Kidney capillary endothelial cell (primary cell): ENCODE measurements at places on chromosomes 16 and 17.

DNA sequence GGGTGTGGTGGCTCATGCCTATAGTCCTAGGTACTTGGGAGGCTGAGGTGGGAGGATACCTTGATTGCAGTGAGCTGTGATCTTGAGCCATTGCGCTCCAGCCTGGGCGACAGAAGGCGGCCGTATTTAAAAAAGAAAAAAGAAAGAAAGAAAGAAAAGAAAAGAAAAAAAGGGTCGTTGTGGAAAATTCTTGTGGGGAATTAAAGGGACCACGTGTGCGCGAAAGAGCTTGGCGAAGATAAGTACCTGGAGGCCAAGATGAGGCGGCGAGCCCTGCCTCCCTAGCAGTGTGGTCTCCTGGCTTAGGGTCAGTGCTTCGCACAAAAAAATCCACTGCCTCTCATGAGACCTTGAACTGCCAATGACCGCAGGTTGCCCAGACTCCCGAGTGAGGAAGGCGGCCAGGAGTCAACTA lies 728 bp upstream of the NMT1 start:
- no peak for DNase-seq

- no peak for DNase-seq
Observed at GRCh38 chr16:6247775-6248174, 1084.9 kb upstream of the RBFOX1 start.

DNA sequence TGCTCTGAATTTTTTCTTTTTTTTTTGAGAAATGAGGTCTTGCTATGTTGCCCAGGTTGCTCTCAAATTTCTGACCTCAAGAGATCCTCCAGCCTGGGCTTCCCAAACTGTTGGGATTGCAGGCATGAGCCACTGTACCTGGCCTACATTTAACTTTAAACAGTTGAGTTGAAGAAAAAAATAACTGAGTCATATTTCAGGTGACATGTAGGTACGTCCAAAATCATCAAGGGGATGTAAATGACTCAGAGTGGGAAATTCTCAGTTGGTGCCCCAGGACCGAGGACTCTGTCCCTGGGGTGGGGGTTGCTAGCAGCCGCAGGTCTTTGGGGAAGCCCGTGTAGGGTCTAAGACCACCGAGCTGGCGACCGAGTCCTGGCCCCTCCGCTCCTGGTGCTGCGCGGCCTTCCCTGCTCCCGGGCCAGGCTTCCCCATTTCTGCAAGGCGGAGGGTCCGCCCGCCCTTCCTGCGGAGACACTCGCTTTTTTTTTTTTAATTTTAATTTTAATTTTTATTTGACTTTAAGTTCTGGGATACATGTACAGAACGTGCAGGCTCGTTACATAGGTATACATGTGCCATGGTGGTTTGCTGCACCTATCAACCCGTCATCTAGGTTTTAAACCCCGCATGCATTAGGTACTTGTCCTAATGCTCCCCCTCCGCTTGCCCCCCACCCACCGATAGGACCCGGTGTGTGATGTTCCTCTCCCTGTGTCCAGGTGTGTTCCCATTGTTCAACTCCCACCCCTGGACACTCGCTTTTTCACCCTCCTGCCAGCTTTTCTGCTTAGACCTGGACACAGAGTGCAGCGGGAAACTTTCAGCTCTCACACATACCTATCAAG lies 12.7 kb upstream of the N4BP1 start:
- DNase-seq = no peak

DNA sequence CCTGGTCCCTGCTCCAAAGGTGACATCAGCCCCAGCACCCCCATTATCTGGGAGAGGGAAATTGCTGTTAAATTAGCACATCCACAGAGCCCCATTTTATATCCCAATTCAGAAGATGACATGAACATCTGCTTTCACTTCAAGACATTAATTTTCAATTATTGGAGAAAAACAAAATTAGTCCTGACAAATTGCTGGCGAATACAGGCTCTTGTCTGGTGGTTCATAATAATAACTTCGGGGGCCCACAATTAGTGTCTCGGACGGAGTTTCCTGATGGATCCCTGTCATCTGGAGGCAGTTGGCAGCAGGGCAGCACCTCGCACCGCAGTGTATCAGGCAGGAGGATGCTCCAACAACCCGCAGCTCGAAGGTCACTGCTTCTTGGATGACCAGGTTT lies 7.4 kb downstream of the ZNF423 start:
- no peak for DNase-seq

GRCh38 chr16:8253718-8254117 lies 336.6 kb downstream of the TMEM114 start:
- no peak for DNase-seq

DNA sequence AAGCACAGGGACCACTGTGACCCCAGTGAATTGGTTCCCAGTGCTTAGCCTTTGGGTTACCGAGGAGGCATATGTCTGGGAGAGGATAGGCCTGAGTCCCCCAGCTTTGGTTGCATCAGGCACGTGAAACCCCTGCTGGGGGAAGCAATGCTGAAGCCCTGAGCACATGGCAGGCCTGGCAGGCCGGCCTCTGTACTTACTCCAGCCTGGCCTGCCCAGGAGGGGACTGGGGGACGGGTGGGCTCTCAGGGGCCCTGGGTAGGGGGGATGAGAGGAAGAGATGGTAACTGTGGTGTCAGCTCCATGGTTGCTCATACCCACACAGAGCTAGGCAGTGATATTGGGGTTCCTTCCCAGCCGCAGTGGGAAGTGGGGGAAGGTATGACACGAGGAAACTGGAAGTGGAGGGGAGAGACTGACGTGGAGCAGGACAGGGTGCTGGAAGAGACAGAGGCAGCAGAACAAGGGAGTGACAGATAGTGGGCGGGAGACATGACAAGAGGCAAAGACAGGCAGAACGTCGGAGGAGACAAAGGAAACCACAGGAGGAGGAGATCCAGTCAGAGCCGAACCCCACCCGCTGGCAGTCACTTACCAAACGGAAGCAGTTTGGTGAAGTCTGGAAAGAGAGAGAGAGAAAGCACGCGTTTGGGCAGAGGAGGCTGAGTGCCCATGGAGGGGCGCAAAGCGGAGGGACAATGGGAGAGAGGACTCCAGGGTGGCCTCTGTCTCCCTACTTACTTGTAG lies 9.1 kb downstream of the TMEM208 start:
- no peak for DNase-seq

- DNase-seq = peak; percentile 80
Observed at GRCh38 chr17:82241183-82241925, 12.5 kb downstream of the SLC16A3 start.

DNA sequence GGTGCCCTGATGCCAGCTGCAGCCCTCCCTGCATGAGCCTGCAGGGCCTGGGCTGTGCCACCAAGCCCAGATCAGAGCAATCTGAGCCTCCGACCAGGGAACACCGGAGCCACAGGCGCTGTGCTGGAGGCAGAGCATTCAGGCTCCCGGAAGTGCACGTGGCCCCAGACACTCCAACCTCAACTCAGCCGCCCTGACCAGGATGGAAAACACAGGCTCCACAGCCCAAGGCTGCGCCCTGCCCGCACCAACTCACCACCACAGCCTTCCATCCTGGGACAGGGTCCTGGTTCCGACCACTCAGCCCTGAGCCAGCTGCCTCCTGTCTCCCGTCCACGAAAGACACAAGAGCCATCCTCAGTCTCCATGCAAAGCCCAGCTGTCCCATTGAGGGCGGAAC lies 18.5 kb downstream of the LMF1 start:
- DNase-seq = no peak

DNA sequence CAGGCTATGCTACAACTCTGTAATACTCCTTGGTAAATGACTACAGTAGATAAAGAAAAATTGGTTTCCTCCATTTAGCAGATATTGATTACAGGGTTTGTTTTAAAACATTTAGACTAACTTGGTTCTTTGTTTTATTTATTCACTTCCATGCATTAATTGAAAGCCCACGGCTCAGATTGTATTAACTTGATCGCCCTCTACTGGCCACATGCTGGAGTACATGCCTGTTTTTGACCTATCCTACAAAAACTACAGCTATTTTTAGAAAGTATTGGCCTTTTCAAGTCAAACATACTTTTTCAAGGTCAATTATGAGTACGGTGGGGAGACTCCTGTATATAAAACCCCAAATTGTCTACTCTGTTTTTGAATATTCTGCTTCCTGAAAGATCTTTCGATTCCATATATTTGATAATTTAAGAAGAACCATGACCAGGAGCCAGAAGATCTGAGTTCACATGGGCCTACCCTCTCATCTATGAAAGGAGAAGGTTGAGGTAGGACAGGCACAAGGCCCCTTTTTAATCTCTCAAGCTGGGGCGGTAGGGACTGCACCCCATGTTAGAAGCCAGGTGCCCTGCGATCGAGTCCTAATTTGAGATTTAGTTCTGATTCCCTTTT lies 51.8 kb downstream of the CA10 start:
- peak; percentile 25 for DNase-seq

DNA sequence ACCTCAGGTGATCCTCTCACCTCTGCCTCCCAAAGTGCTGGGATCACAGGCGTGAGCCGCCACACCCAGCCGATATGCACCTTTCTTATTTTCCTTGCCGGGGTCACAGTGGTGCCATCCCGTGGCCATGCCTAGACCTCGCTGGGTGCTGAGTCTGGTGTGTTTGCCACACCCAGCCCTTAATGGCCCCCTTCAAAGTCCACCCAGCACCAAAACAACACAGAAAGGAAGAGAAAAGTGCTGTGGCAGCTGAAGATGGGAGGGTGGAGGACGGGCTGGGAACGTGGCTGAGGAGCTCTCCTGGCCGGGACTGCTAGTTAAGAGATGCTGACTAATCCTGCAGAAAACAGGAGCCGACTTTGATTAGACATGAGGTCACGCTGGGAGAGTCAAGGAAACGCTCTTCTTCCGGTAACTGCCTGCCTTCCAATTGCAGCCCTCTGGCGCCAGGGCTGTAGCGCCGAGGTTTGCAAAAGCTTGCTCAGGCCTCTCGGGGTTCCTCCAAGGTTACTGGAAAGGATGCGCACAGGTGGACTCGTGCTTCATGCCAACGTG lies 10.9 kb downstream of the SLC43A2 start:
- peak; percentile 89 for DNase-seq

GRCh38 chr17:38750044-38750311 lies 1.8 kb upstream of the PCGF2 start:
- no peak for DNase-seq

DNA sequence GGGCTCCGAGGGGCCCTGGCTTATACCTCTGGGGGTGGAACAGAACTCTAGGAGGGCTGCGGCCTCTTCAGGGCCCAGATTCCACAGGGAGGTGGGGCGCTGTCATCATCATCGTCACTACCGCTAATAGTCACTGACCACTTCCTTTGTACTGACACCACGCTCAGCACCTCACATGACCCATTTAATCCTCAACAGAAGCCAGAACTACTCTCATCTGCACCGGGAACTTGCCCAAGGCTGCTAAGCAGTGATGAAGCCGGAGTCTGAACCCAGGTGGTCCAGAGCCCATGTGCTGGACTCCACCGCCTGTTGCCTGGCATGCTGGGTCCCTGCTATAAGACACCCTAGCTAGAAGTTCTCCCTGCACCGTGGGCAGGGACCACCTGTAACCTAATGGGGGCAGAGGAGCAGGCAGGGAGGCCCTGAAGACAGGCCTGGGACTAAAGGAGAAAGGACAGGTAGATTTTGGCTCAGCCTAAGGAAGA lies 12.0 kb downstream of the UNC13D start:
- peak; percentile 44 for DNase-seq

GRCh38 chr16:51951668-51952298 lies 595.2 kb downstream of the TOX3 start:
- no peak for DNase-seq

DNA sequence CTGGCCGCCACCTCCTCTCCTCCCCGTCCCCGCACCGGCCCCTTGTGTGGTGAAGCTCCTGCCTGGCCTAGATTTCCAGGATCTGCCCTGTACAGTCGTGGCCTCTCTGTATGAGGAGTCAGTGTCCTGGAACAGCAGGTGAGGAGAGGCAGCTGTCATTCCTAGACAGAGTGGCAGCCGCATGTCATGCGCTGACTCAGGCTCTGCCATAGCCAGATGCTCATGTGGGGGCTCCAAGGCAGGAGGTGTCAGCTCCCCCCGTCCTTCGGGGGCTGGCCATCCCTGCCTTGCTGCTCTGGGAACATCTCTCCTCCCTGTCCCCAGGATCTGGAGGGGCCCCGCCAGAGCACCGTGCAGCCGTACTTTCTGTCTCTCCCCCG lies 60.4 kb downstream of the BAIAP2 start:
- no peak for DNase-seq

DNA sequence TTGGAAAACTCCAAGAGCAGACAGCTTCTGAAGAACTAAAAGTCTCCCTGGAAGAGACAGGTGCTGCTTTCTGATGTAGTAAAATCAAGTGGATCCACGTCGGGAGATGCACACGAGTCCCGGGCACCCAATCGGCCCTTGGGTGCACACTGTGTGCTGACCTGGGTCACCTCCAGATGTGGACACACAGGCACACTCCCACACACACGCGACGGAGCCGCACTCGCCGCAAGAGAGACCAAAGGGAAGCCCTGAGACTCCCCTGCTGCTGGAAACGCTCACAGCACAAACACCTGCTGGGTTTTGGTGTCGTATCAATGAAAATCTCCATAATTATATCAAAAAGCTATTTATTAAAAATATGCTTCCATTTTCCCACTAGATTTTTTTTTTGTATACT lies 94.2 kb downstream of the ANKRD11 start:
- no peak for DNase-seq

DNA sequence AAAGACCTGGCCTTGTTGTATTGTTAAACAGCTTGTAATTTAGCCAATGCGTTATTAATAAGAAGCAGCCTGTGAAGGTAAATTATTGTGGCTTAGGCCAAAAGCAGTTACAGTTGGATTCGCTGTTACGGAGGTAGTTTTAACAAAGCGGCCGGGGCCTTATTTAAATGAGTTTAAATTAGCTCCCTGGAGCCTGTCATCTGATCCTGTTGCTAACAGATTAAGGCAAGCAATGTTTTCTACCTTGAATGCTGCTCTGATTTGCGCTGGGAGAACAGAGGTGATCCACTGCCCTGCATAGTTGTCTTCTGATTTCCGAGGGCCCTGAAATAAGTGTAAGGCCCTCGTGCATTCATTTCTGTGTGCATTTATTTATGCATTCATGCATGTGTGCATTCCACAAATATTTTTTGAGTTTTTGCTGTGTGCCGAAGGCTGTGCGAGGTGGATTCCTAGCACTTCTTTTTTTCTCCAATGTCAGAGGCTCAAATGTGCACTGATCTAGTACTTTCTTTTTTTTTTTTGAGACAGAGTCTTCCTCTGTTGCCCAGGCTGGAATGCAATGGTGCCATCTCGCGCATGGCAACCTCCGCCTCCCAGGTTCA lies 10.9 kb downstream of the SEC14L5 start:
- no peak for DNase-seq

DNA sequence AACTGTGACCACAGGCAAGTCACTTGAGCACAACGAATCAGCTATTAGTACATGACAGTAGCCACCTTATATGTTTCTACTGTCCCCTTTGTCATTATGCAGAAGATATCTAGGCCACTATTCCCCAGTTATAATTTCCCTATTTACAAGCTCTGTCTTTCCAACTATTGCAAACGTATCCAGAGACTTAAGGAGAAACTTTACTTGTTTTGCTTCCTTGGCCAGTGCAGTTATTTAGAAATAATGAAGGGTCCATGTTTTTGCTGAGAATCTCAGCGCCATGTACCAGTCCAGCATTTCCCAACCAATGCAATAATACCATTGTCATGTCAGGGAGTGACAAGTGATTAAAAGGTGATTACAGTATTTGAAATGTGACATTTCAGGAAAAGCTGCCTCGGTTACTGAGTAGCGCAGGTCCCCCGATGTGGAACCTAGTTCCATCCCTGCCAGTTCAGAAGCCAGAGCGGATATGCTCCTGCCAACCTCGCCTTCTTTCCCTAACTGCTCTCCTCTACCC lies 743 bp downstream of the ZNF624 start:
- DNase-seq = peak; percentile 12
